ENCODE measurements at places on chromosomes 7 and 10. TPM values are rescaled to one million over a fixed set of nuclear protein-coding genes. Genes with fewer than 3 reads are reported as not detected.

DNA sequence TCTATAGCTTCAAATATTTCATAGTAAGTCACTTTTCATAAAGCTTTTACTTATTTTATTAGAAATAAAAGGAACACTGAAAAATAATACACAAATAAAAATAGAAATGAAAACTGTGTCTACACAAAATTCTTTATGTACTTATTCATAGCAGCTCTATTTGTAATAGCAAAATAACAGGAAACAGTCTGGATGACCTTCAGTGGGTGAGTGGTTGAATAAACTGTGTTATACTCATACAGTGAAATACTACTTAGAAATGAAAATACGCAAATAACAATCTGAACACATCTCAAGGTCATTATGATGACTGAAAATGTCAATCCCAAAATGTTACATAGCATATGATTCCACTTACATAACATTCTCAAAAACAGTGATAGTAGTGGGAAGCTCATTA, 138.7 kb upstream of the PCLO start:
- DNase-seq, result no peak

ADARB2 gene
- total RNA-seq, result 1.2 TPM

GRCh38 chr10:130230611-130231010, 94.4 kb downstream of the GLRX3 start:
- no peak for DNase-seq

PLCE1 gene
- 10.0 TPM for total RNA-seq

DNA sequence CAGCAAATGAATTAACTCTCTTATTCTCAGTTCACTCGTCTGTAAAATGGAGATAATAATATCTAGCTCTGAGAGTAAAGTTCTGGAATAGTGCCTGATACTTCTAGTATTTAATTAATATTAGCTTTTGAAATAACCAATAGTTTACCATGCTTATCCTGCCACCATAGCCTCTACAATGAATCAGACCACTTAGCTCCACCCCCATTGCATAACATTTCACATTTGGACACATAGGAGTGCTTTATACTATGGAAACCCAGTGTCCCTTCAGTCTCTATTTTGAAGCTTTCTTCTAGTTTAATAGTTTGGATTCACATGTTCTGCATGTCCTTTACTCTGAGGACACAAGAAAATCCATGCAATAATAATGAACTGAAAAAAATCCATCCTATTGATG, 427.3 kb upstream of the C7orf33 start:
- DNase-seq, result no peak

FBXO24 gene
- 0.75 TPM for total RNA-seq

DNA sequence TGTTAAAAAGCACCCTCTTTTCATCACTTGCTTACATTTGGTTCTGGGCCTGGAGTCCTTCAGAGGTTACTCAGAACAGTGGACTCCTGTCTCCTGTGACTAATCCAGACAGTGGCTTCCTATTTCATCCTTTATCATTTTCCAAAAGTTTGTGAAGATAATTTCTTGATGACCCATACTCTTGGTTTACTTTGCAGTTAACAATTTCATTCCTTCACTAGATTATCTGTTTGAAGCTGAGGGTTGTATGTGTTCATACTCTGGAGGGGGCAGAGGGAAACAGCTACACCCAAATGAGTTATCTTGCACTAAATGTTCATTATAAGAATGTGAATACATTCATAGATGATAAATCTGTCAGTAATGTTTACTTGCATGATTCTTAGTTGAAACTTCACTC, 124.7 kb downstream of the ZNF248 start:
- DNase-seq, result no peak

Data from heart left ventricle (tissue), 16 donors.